ENCODE measurements at places on chromosomes 2 and 18.

GRCh38 chr2:238655974-238656722, 191.7 kb upstream of the TWIST2 start:
- no peak for DNase-seq

- DNase-seq: peak; percentile 79
Observed at GRCh38 chr2:231632559-231633142, 40.0 kb downstream of the TEX44 start.

DNA sequence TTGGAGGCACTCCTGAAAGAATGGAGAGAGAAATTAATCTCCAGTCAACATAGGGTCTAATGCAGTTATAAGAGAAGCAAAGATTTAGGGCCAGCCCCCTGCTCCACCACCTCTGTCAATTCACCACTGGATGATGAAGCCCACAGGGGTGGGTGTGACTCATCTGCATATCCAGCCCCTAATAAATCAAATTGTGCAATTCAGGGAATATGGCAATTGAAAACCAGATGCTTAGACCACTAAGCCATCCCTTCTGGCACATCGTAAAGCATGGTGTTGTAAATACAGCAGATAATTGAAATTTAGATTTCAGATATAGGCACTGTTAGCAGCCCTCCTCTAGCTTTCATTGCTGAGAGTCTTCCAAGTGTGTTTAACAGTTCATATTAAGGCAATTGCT, 541.4 kb downstream of the PARD3B start:
- peak; percentile 60 for DNase-seq

DNA sequence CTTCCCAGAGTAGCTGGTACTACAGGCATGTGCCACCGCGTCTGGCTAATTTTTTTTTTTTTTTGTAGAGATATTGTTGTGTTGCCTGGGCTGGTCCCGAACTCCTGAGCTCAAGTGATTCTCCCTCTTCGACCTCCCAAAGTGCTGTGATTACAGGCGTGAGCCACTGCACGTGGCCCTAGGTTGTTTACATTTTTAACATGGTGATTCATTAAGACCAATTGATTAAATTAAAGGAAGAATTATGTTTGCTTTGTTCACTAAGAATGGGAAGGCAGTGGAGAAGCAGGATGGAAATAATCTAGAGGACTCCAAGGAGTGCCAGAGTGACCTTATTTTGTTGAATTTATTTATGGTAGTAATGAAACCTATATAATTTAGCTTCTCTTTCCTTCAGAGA, 7.5 kb downstream of the LCLAT1 start:
- DNase-seq: no peak

DNA sequence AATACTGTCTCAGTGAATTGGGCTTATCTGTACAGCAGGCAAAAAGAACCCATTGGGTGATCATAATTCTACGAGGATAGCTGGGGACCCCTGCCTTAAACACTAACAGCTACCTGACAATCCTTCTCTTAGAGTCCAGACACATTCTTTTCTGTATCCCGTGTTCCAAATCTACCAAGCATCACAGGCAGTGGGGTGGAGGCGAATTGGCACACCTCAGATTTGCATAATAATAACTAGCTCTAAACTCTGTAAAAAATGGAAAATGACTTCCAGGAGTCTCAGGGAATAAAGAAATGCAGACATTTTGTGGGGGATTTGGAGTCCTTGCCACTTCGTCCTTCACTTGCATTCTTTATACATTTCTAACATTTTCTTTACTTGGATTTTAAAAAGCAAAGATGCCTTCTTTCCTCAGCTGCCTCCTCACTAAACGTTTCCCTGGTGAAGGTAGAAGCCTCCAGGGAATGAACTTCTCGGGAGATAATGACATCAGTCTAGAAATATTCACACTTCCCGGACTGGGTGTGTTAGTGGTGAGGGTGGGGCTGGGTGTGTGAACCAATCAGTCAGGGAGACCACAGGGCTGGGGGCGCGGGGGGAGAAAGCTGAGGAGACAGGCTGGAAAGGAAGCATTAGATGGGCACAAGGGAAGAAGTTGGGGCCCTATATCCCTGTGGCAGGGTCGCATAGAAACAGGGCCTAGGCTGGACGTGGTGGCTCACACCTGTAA, 59.1 kb upstream of the BOD1L2 start:
- no peak for DNase-seq

GRCh38 chr2:35035883-35036282, 1319.7 kb upstream of the CRIM1 start:
- no peak for DNase-seq

DNA sequence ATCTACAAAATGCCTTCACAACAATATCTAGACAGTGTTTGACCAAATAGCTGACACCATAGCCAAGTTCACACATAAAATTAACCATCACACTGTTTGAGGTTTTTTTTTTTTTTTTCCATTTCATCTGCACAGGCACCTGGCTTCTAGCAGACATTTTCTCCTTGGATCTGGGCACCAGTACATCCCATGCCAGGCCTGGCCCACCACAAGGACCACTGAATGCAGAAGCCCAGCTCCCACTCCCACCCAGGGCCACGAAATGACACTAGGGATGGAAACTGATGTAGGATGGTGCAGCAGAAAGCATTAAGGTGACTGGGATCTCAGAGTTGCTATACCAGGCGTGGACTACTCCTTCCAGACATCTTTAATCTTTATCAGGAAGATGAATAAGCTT, 13.0 kb downstream of the TMSB10 start:
- no peak for DNase-seq

DNA sequence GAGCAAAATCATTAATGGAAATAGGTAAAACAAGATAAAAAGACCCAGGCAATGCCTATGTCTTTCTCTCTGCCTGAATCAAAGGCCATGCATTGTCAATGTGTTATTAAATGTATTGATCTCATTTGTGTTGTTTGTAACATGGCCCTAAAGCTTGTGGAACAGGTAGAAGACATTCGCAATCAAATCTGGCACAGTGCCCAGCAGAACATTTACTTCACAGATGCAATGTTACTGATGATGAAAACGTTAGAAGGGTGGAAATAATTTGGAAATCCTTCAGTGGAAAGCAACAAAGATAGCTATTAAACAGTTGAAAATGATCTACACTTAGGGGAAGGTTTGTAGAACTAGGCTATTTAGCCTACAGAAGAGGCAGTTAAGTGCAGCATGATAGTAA, 368.2 kb downstream of the EPHA4 start:
- no peak for DNase-seq

- no peak for DNase-seq
Observed at GRCh38 chr2:188330316-188331053, 38.8 kb downstream of the GULP1 start.

DNA sequence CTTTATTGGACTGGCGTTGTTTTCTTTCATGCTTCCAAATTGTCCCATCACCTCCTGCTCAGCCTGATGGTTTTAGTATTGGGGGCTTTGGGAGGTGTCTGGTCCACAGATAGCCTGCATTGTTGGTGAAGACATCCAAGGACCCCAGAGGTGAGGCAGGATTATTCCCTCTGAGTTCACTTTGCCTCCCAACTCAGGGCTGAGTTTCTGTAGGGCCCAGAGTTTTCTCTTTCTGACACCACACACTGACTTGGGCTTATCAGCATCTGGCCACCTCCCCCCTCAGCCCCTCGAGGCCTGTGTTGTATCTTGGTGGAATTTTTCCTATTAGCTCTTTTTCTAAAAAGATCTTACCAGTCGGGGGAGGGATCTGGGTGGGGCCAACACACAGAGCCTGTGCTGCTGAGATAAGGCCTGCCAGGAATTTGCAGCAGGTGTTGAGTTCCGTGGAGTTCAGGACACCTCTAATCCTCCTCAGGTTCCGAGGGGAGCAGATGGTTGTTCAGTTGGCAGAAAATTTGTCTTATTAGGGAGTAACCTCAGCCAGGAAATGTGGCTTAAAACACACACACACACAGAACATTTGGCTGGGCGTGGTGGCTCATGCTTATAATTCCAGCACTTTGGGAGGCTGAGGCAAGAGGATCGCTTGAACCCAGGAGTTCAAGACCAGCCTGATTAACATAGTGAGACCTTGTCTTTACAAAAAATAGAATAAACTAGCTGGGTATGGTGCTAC, 7.3 kb downstream of the EMILIN2 start:
- no peak for DNase-seq

- DNase-seq: no peak
Observed at GRCh38 chr2:72127401-72128058, 20.1 kb downstream of the CYP26B1 start.

- no peak for DNase-seq
Observed at GRCh38 chr2:1115843-1116539, 165.3 kb downstream of the SNTG2 start.

DNA sequence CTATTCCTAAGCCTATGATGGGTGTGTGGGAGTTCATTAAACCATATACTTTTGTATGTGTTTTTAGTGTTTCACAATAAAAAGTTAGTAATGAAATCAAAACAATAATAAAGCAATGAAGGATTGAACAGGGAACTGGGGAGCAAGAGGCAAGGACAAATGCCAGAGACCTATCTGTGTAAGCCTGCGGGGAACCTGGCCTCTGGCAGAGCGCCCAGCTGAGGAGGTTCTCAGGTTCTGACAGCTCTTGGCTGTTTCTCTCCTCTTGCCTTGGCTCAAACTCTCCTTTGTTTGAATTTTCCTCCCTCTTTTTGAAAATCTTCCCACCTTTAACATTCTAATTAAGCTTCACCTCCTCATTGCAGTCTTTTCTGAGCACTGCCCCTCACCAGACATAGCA, 200.0 kb upstream of the NCKAP5 start:
- DNase-seq: no peak

- peak; percentile 37 for DNase-seq
Observed at GRCh38 chr2:175880-176820, 87.7 kb downstream of the SH3YL1 start.

- DNase-seq: peak; percentile 46
Observed at GRCh38 chr18:79507076-79507545, 111.4 kb downstream of the NFATC1 start.

DNA sequence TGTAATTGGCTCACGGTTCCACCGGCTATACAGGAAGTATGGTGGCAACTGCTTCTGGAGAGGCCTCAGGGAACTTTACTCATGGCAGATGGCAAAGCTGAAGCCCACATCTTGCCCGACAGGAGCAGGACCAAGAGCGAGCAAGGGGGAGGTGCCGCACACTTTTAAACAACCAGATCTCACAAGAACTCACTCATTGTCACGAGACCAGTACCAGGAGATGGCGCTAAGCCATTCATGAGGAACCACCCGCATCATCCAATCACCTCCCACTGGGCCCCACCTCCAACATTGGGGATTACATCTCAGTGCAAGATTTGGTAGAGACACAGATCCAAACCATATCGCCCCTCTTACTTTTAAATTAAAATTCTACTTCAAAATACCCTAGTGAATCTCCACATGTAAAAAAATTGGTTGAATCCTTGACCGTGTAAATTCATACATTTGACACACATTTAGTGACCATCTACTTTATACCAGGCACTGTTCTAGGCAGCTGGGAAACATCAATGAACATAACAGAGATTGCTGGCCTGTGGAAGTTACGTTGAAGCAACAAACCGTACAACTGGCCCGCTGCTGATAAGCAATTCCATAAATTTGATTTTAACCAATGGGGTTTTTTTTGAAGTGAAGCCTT, 87.6 kb downstream of the ALPK2 start:
- peak; percentile 53 for DNase-seq

GRCh38 chr2:131006561-131006960, 86.7 kb downstream of the FAM168B start:
- no peak for DNase-seq

DNA sequence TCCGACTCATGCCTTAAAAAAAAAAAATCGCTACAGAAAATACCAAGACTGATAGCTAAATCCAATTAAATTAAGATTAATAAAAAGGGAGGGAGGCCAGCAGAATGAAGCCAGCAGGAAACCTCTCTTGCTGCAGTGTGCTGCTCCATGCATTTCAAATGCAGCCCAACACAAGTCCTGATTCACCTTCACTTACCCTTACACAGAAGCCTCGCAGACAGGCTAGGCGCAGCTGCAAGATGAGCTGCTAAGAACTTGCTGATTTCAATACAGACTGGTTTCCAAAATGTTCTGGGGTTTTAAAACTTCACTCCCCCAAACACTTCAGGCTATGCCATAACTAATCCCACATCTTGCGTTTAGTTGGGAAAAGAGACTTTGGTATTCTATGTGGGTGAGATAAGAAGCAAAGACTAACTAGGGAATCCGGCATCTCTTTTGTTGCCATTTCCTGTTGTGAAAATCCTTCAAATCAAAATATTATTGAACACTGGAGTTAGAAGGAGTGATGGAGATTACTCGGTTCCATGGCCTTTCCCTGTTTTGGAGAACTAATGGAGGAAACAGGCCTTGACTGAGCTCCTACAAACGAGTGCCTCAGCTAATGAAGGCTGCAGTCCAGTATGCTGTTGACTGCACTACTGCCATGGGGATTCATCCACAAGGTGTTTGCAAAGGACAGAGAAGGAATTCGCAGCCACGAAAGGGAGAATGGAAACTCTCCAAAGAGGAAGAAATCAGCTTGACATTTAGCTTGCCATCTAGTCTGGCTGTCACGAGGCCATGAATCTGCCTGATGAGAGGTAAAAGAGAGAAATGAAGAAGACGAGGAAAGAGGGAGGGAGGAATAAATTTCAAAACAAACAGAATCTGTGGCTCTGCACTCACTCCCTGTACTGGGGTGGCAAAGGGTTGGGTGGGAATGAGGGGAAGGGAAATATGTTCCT, 67.3 kb downstream of the CLHC1 start:
- no peak for DNase-seq

DNA sequence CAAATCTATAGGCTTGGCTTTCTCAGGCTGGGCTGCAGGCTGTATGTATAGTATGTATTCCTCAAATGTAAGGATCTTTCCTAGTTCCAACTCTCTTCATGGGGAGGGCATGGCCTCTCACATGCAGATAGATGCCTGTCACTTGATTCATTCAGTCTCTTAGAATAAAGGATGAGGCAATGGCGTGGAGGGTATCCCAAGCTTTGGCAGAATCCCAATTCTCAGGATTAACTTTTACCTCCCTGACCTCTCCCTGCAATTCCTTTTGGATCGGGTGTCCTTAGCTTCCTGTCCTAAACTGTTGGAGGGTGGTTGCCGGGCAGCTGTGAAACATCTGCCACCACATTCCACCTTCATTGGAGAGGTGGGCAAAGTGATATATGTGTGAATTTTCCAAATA, 80.3 kb downstream of the INSIG2 start:
- DNase-seq: no peak

DNA sequence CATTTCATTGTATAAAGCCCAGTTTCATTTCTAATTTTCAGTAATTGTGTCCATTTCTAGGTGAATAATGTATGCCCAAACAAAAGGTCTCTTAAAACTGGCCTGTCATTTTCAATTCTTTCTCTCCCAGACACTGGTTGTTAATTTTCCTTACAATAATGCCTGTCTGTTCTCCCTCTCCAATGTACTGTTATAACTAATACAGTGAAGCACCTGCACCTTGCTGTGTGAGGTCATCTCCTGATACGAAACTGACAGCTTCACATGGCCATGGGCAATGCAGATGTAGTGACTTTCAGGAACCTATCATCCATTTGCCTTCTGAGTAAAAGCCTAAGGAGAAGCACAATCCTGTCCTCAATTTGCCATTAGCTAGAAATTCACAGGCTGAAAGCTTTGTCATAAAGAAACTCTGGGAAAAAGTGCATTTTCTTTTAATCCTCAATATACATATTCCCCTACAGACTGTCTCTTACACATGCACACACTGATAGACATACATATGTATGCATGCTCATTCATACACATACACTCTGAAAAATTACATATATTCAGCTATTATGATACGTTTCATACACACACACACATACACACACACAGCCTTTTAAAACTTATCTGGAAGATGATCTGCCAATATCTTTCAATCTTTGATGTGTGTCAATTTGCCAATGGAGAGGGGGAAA, 1030.3 kb downstream of the TDRD15 start:
- DNase-seq: no peak

- no peak for DNase-seq
Observed at GRCh38 chr2:222794585-222795449, 66.0 kb upstream of the ACSL3 start.

All from fibroblast of mammary gland (primary cell).